ENCODE measurements at places on chromosomes 4 and X.

DNA sequence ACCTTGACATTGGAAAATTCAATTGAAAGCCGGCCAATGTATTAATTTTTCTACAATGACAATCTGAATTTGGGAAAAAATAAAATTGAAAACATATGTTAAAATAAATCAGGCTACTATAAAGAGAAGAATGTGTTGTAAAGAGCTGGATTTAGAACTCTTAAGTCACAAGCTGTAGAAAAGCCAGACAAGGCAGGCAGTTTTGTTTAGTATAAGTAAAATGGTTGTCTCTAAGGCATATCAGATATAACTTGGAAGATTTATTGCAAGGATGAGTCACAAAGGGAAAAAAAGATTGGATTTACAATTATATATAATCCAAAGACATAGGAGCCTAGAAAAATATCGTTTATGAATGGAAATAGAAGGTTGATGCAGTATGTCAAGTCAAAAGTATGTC, 549.1 kb upstream of the EPHA5 start:
- DNase-seq: no peak

- DNase-seq: no peak
Measured at GRCh38 chrX:101957174-101957573, 25.3 kb upstream of the ZMAT1 start.

DNA sequence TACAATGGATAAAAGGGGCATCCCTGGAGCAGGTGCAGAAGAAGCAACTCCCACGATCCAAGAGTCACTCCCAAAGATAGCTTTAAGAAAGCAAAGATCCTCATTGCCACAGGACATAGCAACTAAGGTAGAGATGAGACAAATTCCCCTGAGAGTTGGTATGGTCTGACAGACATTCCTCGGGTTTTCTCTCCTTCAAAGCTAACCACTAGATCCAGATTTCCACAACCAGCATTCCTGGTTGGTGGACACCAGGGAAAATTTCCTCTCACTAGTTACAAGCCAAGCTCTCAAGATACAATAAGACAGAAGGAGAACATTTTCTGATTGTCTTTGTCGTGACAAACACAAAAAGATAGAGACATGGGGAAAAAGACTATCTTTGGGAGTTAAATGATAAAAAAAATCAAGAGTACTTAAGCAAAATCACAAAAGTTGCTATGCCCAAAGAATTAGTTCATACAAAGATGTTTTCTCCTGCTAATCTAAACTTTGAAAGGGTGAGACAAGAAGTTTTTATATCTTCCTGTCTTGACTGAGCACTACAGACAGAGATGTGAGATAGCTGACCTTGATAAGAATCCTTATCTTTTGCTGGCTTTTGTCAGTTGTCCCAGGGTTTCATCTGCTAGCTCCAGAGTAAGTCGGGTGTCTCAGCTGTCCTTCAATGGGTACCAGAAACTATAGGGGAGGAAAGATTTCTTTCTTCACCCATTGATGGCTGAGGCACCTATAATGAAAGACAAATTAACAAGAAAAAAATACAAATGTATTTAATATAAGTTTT, 200.5 kb downstream of the CENPC start:
- no peak for DNase-seq

- no peak for DNase-seq
Measured at GRCh38 chr4:83261307-83261706, 23.3 kb downstream of the COQ2 start.

DNA sequence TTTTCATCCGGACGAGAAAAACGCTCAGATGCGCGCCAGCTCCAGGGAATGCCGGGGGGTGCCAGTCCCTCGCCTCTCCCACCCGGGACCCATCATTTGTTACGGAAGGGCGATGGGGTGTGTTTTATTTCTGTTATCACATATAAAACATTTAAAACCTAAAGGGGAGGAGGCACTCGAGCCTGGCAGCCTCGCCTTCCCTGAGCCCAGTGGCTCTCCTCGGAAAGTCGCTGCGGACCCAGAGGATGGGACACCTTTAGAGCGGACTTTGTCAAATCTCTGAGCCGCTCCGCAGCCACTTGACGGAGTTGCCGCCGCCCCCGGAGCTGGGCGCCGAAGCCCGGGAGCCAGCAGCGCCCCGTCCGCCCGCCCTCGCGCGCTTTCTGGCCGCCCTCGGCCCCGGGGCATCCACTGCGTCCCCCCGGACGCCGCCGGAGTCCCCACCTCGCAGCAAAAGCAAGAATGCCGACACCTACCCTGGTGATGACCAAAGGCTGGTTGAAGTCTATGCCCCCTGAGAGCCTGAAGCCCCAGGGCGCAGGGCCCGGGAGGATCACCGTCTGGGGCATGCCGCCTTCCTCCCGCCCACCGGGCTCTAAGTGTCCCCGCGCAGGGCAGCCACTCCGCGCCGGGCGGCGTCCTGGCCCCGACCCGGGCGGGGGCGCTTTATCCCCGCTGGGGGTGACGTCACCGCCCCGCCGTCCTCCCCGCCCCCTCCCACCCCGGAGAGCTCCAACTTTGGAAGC, at the start of gene PDLIM3:
Gene PDLIM3 (minus strand): TSS at position 642 of the 746 bp plus-strand sequence. CDS start 73 bp downstream, at position 569.
- DNase-seq: peak; percentile 45

Data from Caki2 (cell line).